ELF-1 (cell line): ENCODE measurements at places on chromosomes 13 and 19.

DNA sequence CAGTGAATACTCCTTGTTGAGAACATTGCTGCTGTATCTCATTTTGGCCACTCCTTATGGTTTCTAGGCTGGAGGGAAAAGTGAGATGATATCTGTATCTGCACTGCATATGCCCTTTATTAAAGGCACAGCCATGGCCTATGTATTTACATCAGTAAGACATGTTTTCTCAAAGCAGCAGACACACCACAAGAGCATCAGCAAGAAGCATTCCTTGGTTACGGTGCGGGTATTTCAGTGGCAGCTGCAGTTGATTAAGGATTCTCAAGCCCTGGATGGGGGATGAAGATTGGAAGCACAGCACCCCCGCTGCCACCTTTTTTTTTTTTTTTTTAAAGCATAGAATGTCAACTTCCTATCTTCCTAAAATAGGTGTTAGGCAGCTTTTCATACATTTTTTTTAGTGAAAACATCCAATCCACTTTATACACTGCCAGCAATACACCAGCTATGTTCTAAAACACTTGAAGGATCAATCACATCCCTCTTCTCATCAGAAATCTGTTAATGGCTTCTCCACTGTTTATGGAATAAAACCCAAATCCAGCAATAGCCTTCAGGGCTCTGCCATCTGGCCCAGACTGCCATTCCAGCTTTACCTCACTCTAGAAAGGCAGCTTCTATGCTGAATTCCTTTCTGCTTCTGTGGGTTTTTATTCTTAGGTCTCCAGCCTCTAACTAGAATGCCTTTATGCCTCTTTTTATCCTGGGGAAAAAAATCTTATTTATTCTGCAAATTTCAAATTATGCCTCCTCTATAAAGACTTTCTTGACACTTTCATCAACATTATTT, 331.0 kb downstream of the DNAJC15 start:
- no peak for DNase-seq

GRCh38 chr19:45152504-45153338, 8.1 kb downstream of the NKPD1 start:
- DNase-seq, result peak; percentile 85

DNA sequence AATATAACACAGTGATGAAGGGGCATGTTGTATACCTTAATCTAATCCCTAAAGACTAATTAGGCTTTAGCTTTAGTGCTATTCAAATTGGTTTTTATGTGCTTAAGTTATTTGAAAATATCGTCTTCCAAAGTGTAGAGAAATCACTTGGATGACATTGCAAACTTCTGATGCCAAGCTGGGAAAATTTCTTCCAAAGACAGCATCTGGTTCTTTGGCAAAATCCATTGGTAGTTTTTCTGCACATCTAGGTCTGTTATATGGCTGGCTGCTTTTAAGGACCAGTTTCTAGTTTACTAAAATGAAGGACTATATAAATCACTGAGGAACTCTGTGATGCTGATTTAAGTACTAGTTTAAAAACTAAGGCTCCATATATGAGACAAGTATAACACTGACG, 2362.3 kb downstream of the PCDH9 start:
- DNase-seq, result no peak

- no peak for DNase-seq
Measured at GRCh38 chr19:43464134-43464775, 1.2 kb downstream of the LYPD3 start.

GRCh38 chr19:34508540-34508939, 27.0 kb downstream of the WTIP start:
- peak; percentile 39 for DNase-seq

DNA sequence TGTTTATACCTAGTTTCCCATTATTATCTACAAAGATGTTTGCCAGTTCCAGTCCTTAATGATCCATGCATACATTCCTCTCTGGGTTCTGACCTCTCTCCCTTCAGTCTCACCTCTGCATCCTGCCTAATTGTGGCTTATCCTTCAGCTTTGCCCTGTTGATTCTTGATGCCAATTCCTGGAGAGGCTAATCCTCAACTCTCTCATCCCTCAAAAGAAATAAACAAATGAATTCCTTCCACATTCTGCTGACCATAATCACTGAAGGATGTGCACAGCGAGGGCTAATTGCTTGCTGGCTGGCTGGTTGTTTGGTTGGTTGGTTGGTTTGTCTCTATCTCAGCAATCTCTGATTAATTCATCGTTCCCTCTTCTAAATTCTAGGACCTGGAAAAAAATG, 113.8 kb downstream of the IRS2 start:
- no peak for DNase-seq
